Mononuclear cell (primary cell): ENCODE measurements at places on chromosomes 5 and 9. TPM values are rescaled to one million over a fixed set of nuclear protein-coding genes. Genes with fewer than 3 reads are reported as not detected.

The SPOCK1 gene
- total RNA-seq: 0.42 TPM

The CLK4 gene
- 92.1 TPM for total RNA-seq

The IGFBPL1 gene
- total RNA-seq: not detected

The PRDM9 gene
- total RNA-seq: not detected
